ENCODE measurements at places on chromosomes 4 and X.

DNA sequence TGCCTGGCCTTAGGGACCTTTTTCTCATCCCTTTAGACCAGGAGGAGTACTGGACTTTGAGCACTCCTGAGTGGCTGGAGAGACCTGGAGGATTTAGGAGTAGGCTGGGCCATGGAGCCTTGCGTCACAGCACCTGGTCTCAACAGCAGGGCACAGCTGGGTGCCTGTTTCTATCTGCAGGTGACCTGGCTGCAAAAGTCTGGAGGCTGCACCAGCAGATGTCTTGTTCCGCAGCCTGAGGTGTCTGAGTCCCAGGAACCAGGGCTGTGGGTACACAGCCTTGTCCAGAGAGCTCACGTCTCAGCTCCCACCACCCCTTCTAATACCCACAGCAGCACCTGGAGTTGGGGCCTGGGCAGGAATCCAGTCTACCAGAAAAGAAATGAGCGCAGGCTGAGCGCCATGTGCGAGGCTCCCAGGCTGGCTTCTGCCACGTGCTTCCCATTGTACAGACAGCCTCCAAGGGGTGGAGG is 5.0 kb upstream of the NSD2 start:
- no peak for DNase-seq

- DNase-seq, result no peak
Measured at GRCh38 chr4:8599657-8600056, 7.1 kb downstream of the CPZ start.

DNA sequence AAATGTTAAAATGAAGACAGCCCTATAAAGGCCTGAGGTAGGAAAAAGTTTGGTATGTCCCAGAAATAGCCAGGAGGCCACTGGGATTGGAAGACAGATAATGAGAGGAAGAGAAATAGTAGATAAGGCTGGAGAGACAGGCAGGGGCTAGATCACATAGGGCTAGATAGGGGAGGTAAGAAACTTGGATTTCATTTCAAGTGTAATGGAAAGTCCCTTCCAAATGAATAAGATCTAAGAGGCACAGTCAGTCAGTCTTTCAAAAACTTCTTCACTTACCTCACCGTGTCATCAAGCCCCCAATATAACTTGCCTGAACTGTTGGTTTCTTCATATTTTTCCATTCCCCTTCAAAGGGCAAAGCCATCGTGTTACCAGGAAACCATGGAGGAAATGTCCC is 121.8 kb downstream of the SPCS3 start:
- no peak for DNase-seq

GRCh38 chrX:11100281-11101035 is 10.7 kb upstream of the HCCS start:
- DNase-seq, result no peak

- DNase-seq, result no peak
Measured at GRCh38 chr4:77728420-77728819, 90.7 kb downstream of the CNOT6L start.

DNA sequence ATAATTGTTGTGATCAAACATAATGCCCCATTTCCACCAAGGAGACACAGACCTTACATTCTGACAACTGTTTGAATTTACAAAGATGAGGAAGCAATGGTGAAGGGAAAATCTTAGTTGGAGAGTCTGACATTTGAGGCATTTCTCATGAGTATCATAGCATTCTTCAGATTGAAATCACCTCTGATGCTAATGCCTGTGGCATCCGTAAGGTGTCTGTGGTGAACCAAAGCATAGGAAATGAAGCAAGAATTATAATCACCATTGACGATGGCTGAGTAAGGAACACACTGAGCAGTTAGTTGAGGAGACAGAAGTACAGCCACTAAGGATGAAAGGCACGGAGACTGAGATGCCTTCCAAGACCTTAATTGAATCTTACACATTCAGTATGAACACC is 575.7 kb downstream of the TRIML1 start:
- no peak for DNase-seq

- DNase-seq, result no peak
Measured at GRCh38 chr4:179871726-179872125, 2371.5 kb upstream of the TENM3 start.

DNA sequence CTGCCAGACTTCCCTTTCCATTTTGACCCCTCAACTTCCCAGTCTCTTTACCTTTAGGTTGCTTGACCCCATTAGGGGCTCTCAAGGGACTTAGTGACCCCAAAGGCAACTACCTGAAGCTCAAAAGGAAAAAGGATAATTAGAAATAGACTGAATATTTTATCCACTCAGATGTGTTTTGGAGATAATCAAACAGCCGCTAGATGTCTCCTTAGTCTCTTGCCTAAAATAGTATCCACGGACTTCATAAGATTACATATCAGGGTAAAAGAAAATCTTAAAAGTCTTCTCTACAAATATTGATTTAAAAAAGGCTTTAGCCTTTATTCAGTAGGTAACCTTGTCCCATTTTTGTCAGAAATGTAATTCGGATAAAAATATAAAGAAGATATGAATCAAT is 21.0 kb upstream of the RHOXF2 start:
- DNase-seq, result no peak

GRCh38 chr4:61603086-61603485 is 403.0 kb downstream of the ADGRL3 start:
- DNase-seq, result no peak

GRCh38 chrX:18931972-18932371 is 51.9 kb downstream of the PHKA2 start:
- DNase-seq, result no peak

DNA sequence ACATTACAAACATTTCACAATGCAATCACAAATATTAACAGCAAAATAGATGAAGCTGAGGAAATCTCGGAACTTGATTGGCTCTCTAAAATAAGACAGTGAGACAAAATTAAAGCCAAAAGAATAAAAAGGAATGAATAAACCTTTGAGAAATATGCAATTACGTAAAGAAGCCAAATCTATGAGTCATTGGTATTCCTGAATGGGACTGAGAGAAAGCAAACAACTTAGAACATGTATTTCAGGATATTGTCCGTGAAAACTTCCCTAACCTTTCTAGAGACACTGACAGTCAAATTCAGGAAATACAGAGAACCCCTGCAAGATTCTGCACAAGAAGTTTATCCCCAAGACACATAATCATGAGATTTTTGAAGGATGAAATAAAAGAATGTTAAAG is 48.4 kb upstream of the SPANXN2 start:
- no peak for DNase-seq

- no peak for DNase-seq
Measured at GRCh38 chr4:41232406-41232805, 18.1 kb upstream of the APBB2 start.

GRCh38 chrX:36102425-36102824 is 182.9 kb downstream of the CFAP47 start:
- no peak for DNase-seq

GRCh38 chr4:39047681-39048080 is 14.4 kb upstream of the KLHL5 start:
- no peak for DNase-seq

DNA sequence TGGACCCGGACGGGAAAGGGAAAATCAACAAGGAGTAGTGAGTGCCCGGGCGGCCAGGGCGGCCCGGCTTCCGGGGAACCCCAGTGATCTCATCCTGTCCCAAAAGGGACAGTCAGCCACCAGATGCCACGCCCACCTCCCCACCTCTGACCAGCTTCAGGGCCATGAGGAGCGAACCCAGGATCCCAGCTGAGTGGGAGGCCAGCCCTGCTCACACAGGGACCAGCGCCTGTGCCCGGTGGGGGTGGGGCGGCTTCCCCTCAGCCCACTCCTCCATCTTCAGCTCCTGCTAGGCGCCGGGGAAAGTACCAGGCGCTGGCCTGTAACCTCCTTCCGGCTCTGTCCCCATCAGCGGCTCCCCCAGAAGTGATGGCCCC is 6.2 kb downstream of the MYL5 start:
- DNase-seq, result no peak

GRCh38 chr4:136847881-136848621 is 684.2 kb downstream of the PCDH18 start:
- no peak for DNase-seq

DNA sequence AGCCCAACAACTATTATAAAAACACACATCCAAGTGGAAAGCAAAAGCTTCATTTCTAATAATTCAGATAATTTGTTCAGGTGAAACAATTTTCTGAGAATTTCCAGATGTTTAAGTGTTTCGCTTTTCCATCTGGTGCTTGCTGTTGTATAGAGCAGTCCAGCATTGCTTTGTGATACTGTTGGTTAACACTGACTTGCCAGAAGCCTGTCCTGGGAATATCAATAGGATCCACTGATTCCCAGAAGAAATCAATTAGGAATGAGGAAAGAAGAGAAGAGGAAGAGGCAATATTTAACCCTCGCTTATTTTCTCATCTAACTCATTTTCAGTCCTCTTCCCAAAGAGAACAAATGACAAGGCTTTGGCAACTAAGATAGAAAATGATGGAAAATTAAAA is 94.9 kb upstream of the DDIT4L start:
- DNase-seq, result no peak

- DNase-seq, result no peak
Measured at GRCh38 chr4:7668271-7668670, 233.5 kb upstream of the PSAPL1 start.

DNA sequence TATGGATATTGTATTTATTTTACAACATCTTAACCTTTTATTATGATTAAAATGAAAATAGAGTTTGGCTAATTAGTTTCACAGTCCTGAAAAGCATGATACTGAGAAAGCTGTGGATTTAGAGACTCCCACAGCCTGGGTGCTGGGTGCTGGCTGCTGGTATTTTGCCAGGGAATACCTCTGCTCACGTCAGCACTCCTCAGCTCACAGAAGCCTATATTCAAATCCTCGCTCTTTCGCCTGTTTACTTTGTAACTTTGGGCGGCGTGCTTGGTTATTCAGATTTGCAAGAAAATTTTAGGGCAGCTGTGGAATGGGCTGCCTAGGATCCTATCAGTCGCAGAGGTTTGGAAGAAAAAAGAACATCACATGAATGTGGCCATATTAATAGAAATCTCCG is 261.8 kb downstream of the DCTD start:
- no peak for DNase-seq

GRCh38 chrX:133746593-133746992 is 238.8 kb downstream of the GPC3 start:
- no peak for DNase-seq

DNA sequence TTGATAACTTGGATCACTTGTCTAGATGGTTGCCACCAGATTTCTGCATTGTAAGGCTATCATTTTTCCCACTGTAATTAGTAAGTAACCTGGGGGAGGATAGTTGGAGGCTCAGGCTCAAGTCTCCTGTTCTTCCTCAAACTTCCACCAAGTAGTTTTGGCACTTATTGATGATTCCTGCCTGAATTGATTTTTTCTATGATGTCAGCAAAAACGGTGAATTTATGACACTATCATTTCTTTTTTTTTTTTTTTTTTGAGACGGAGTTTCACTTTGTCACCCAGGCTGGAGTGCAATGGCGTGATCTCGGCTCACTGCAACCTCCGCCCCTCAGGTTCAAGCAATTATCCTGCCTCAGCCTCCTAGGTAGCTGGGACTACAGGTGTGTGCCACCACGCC is 12.4 kb downstream of the TMSB4X start:
- no peak for DNase-seq

DNA sequence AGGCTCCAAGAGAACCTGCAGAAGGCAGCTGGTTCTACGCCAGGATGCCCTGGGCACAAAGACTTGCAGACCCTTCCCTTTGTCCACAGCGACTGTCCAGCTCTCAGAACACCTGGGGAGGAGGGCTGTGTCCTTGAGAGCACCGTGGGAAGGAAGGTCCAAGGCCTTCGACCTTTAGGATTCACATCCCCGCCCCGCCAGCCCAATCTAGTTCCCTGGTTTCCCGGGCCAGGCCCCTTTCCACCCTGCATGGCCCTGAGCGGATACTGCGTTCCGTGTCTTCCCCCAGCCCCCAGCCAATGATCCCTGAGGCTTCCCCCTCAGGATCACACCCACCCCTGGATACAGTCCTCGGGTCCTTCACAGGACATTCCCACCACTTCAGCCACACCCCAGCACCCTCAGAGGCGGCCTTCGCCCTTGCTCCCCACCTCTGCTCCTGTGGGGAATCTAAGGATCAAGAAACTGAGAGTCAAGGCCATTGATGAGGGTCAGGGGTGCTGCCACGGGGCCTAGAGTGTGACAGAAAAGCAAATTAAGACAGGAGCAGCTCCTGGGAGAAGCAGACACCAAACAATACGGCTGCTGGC is 9.1 kb downstream of the ABCD1 start:
- DNase-seq, result no peak

- DNase-seq, result no peak
Measured at GRCh38 chrX:10722851-10723250, 102.5 kb upstream of the MID1 start.

DNA sequence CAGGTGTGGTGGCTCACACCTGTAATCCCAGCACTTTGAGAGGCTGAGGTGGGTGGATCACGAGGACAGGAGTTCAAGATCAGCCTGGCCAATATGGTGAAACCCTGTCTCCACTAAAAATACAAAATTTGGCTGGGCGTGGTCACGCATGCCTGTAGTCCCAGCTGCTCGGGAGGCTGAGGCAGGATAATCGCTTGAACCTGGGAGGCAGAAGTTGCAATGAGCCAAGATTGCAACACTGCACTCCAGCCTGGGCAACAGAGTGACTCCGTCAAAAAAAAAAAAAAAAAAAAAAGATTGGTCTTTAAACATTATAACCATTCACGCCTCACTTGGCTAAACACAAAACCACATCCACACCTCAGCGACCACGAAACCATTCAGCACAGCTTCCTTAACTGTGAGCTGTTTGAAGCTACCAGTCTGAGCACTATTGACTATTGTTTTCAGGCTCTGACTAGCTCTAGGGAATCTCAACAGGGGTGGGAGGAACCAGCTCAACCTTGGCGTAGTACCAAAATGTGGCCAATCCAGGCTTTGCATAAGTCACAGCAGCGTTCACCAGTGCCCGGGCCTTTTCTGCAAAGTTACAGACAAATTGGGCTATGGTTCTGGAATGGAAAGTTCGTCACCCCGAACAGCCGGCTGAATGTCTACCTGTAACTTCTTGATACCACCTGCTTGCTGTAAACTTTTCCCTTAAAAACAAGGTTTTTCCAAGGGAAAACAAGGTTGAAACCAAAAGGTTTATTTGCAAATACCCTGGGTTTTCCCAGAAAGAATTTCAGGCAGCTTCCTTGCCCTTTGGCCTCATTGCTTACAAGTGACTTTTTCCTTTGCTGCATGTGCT is 73.6 kb upstream of the DHX15 start:
- DNase-seq, result no peak

GRCh38 chr4:158094413-158095134 is 78.3 kb downstream of the GASK1B start:
- no peak for DNase-seq

- DNase-seq, result no peak
Measured at GRCh38 chr4:103012551-103012950, 7.0 kb downstream of the SLC9B1 start.

DNA sequence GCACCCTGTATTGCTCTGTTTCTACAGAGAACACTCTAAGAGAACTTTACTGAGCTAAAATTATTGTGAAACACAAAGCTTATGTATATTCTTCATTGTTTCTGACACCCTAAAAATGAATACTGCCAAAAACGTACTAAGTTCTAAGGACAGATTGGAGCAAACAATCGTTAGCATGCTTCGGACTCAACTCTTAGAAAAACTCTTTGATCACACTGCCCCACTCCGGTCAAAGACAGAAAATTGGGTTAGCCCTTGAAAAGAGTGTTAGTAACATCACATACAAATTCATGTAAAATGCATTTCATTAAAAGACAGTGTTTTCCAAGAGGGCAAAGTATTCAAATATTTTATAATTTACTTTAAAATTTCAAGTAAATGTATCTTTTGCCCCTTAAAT is 177.4 kb downstream of the DCHS2 start:
- DNase-seq, result no peak

GRCh38 chr4:53004497-53005148 is 142.5 kb downstream of the RASL11B start:
- DNase-seq, result no peak

Measured in stimulated activated CD8-positive, alpha-beta memory T cell treated with anti-CD3 and anti-CD28 coated beads, Interleukin-15, amount 100 ng/mL, for 24 hours (primary cell).